ENCODE measurements at places on chromosomes 3 and 15. TPM values are rescaled to one million over a fixed set of nuclear protein-coding genes. Genes with fewer than 3 reads are reported as not detected.
A peak's percentile ranks its signal among the peaks of the same experiment; 100 is the strongest.

DNA sequence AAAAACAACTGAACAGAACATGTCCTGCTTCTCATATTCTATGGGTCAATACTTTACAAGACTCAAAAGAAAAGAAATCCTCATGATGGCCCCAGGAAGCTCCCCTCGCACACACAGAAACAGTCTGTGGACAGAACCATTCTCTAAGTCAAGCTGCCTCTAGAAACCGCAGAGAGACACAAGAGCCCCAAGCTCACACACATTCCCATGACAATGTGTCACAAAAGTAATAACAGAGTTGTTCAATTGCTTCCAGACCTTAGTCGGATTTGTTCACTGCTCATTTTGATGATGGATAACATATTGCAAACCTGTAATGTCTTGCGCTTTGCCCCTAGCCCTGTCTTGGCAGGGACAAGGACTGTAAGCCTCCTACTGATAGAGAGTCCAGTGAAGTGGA, 60.9 kb downstream of the UMPS start:
- DNase-seq = no peak

GRCh38 chr3:122727294-122727693, 46.7 kb downstream of the PARP14 start:
- no peak for DNase-seq

- no peak for DNase-seq
Measured at GRCh38 chr3:134197681-134198261, 52.9 kb downstream of the RYK start.

Gene GOLGA6L24
- total RNA-seq = not detected

DNA sequence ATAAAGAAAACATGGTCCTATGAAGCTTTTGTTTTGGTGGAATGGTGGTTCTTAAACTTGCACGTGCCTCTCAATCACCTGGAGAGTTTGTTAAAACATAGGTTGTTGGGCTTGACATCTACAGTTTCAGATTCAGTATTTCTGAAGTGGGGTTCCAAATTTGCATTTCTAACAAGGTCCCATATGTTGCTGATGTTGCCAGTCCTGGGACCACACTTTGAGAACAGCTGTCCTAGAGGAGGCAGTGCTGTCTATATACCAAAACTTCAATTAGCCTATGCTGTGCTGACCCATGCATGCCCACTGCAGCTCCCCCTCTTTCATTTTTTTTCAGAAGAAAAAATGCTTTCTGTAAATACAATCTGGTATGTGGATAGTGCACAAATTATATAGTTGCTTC, 31.3 kb downstream of the ALCAM start:
- no peak for DNase-seq

Gene SAMD7
- not detected for total RNA-seq

DNA sequence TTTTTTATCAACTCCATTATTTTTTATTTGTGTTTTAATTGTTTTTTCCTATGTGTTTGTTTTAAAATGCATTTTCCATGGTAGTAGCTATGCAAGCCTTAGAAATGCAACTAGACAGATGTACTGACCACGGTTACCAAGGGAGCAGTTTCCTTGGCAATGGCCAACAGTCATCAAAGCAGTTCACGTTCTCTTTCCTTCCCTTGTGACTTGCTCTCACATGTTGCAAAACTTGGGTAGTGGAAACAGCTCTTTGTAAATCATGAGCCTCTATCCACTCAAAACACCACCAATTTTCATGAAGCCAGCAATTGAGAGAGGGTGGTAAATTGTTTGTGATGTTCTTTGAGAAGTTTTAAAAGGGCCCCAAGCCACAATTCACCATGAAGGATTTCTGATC, 499.4 kb upstream of the MDFIC2 start:
- DNase-seq = peak; percentile 35

DNA sequence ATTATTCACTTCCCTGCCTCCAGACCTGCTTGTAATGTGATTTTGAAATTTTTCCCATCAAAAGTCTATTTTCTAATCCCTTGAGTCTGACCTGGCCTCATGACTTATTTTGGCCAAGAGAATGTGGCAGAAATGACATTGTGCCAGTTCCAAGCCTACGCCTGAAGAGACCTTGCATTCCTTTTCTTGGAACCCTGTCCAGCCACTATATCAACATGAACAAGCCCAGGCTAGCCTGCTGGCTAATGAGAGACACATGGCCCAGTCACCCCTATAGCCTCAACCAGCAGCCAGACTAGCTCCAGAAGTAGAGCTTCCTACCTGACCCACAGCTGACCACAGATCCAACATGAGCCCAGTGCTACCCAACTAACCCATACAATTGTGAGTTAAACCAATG, 121.1 kb upstream of the ACP3 start:
- no peak for DNase-seq

- no peak for DNase-seq
Measured at GRCh38 chr3:181969925-181970324, 258.2 kb downstream of the SOX2 start.

Gene TTLL3
- total RNA-seq = 6.6 TPM

DNA sequence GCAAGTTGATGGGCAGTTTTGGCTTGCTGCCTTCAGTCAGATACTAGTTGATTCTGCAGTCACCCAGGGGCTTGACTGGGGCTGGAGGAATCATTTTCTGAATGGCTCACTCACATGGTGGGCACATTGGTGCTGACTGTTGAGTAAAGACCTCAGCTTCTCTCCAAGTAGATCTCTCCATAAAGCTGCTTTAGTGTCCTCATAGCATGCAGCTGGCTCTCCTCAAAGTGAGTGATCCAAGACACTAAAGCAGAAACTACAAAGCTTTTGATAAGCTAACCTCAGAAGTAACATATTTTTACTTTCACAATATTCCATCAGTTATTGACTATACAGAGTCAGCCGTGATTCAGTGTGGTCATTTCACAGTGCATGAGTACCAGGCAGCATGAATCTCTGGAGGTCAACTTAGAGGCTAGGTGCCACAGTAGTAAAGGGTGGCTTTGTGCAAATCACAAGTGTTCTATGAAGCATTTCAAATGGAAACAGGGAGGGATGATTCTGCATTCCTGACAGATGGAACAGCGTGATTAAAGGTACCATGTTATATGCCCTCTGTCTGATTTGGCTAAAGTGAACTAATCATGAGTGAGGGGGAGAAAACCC, 24.3 kb upstream of the ATP8B4 start:
- no peak for DNase-seq

Gene CGNL1
- total RNA-seq = 0.55 TPM

Gene GHSR
- total RNA-seq = not detected

- DNase-seq = no peak
Measured at GRCh38 chr3:179668429-179668828, 15.6 kb downstream of the USP13 start.

DNA sequence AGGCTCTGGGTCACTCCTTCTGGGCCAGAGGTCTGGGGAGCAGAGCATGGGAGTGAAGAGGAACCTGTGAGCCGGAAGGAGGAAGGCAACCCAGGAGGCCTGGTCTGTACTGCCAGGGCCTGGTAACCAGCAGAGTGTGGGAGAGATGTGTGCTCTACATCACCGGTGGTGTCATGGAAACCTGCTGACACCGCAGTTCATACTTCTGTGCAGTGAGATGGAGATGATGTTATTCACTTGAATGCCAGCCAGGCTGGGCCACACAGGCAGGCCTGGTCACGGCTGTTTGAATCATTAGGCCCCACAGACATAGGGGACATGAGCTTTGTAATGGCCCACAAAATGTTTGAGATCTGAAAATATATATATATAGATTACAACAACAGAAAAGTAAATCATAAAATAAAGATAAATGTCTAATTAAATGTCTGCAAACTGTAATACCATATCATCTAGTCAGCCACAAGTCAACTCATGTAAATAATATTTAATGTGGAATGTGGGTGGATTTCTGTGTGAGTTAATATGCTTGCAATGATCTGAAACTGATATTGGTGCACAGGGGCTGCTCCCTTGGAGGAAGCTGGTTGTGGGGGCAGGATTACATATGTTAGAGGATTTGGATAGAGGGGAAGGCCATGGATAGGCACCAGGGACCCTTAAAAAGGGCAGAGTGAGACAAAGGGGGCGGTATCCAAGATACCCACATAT, 108.5 kb upstream of the PFN2 start:
- DNase-seq = no peak

DNA sequence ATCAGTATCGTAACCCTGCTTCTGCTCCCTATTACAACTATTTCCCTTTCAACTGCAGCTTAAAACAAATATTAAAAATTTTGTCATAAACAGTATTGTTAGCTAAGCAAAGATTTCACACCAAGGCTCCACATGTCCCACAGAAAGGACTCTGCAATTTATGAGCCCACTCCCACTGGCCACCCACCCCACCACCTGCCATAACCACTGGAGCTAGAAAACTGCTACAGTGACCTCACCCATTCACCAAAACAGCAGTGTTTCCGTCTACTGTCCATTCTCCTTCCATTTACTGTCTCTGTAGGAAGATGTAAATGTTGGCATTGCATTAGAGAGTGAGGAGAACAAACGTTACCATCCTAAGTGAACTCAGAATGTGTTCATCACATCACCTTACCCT, 150.9 kb downstream of the IMPG2 start:
- no peak for DNase-seq

GRCh38 chr3:60160822-60161748, 1090.2 kb downstream of the FHIT start:
- no peak for DNase-seq

GRCh38 chr15:94602754-94603470, 371.6 kb downstream of the MCTP2 start:
- DNase-seq = no peak

Gene VWA5B2
- total RNA-seq = not detected

DNA sequence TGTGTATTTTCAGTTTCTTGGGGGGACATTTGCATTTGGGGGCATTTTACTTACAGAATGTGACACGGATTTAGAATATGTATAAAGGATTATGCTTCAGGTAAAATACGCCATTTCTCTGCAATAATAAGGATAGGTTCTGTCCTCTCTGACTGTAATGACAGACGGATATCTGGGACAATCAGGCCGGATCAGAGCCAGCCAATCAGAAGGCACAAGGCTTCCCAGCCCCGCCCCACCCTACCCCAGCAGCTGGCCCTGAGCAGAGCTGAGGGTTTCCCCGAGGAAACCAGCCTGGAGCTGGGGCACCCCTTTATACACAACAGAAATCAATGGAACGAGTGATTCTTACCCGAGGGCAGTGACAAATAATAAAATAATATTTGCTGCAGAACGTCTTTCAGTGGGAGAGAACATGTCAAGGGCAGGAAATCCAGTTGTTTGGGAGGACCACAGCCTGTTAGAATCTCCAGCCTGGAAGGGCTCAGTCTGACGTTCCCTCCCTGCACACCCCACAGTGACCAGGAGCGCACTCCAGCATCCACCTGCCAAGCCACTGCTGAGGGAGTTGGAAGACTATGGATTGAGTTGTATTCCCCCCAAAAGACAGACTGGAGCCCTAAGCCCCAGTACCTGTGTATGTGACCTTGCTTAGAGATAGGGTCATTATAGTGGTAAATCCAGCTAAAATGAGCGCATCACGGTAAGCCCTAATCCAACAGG, 30.3 kb upstream of the SEC13 start:
- no peak for DNase-seq

DNA sequence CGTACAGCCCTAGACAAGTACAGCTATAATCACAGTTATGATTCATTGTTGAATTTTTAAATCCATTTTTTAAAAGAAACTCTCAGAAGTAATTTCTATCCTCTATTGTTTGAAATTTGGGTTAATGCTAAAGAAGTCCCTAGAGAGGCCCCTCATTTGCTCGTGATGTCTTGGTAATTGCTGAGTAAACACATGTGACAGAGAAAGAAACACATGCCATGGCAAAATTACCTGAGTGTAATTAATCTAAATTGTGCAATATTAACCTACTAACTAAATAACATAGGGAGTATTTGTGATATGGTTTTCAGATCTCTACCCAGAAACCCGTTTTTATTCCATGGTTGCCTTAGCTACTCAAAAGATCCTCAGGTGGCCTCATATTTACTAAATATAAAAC, 10.8 kb downstream of the NEK10 start:
- no peak for DNase-seq

- no peak for DNase-seq
Measured at GRCh38 chr3:119933207-119933606, 151.3 kb downstream of the NR1I2 start.

Gene SCN5A
- total RNA-seq = 34.2 TPM

Gene OR5K2
- not detected for total RNA-seq

GRCh38 chr15:62126364-62126763, 38.7 kb downstream of the C2CD4B start:
- DNase-seq = no peak

DNA sequence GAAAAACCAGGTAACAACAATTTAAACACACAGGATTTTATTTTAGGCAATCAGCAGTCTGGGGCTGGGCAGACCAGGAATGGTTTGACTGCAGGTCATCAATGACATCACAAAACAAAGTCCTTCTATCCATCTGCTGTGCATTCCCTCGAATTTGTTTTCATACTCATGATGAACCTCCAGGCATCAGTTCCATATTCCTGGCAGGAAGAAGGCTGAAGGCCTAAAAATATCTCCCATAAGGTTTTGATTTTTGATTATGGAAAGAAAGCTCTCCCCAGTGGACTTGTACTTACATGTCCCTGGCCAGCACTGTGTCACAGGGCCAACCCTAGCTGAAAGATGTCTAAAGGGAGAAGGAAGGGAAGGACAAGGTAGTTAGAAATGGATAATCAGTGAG, 107.4 kb downstream of the PEAK1 start:
- DNase-seq = no peak

DNA sequence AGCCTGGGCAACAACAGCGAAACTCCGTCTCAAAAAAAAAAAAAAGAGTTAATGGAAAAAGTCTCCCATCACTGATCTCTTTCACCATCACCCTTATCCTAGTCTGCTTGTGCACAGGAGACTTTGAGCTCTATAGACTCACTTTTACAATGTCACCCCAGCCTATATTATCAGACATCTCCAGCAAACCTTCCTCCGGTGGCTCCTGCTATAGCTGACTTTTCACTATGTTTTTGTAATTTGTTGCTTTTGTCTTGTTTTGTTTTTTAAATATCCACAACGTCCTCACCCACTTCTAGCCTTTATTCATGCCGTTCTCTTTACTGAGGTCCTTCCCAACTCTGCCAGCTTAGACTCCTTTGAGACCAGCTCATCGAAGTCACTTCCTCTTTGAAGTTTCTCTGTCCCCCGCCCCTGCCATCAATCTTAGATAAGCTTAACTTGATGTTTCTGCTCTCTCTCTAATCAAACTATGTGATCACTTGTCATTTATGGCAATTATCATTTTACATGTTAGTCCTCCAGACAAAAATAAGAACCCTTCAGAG, 82.7 kb upstream of the CHD2 start:
- DNase-seq = no peak

DNA sequence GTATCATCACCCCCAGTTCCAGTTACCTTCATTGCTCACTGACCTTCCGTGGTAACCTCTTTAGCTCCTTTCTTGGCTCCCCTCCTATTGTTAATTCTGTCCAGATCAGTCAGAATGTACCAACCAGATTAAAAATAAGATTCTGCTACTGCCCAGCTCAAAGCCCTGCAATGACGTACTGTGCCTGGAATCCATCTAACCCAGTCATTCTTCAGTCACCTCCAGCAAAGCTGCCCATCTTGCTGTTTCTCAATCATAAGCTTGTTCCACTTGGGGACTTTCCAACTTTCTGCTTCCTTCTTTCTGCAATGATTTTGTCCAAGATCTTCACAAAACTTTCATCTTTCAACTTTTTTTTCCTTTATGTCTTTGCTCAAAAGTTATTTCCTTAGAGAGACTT, 512.0 kb upstream of the ZNF385D start:
- no peak for DNase-seq
